RPMI7951 (cell line): ENCODE measurements at places on chromosomes 6 and 20. TPM values are rescaled to one million over a fixed set of nuclear protein-coding genes. Genes with fewer than 3 reads are reported as not detected.

The KCNK16 gene
- not detected in 2 replicates for total RNA-seq

The STX11 gene
- 0.96 and 2.0 TPM in 2 replicates for total RNA-seq

The MOCS1 gene
- 8.7 and 10.6 TPM in 2 replicates for total RNA-seq

The MUC22 gene
- total RNA-seq, result not detected in 2 replicates

The FERMT1 gene
- total RNA-seq, result 5.7 and 6.4 TPM in 2 replicates

The C6orf120 gene
- 47.7 and 55.5 TPM in 2 replicates for total RNA-seq

The NRN1 gene
- 26.8 and 32.8 TPM in 2 replicates for total RNA-seq

The TOMM6 gene
- 228 and 261 TPM in 2 replicates for total RNA-seq

The OLIG3 gene
- not detected in 2 replicates for total RNA-seq

The VWA7 gene
- total RNA-seq, result 0.10 and 0.36 TPM in 2 replicates

The POU5F1 gene
- 0.36 TPM in 1 of 2 replicates, not detected in the other for total RNA-seq

The PRSS35 gene
- not detected in 2 replicates for total RNA-seq

The TLDC2 gene
- total RNA-seq, result 0.39 TPM in 1 of 2 replicates, not detected in the other

The SIM1 gene
- not detected in 2 replicates for total RNA-seq

The EYS gene
- total RNA-seq, result not detected in 2 replicates

The ADAM33 gene
- total RNA-seq, result 3.0 and 3.6 TPM in 2 replicates

The OR2B3 gene
- not detected in 2 replicates for total RNA-seq

The ISM1 gene
- 0.39 and 0.48 TPM in 2 replicates for total RNA-seq

The TCF21 gene
- not detected in 2 replicates for total RNA-seq
